ENCODE measurements at places on chromosomes 7 and 10.

GRCh38 chr10:55024713-55025112, 223.7 kb upstream of the PCDH15 start:
- no peak for DNase-seq

- DNase-seq = no peak
These were observed 294.2 kb downstream of the GRID1 start for GRCh38 chr10:86072413-86072812.

DNA sequence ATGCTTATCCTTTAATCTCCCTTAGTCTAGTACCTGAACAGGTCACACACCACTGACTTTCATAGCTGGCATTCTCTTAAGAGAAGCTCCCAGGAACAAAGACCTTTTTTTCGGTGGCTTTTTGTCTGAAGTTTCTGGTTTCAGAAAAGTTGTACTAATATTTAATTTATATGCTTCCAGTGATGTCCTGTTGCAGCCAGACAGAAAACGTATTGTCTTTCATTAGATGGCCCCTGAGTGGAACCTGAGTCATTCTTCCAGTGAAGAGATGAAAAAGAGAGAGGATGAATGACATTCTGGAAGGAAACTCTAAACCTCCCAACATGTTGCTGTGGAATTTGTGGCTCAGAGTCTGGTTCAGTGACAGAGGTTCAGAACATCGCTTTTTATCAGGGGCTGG, 274.8 kb upstream of the TAC1 start:
- no peak for DNase-seq

GRCh38 chr7:50349963-50350944, 45.7 kb downstream of the IKZF1 start:
- DNase-seq = peak; percentile 49

DNA sequence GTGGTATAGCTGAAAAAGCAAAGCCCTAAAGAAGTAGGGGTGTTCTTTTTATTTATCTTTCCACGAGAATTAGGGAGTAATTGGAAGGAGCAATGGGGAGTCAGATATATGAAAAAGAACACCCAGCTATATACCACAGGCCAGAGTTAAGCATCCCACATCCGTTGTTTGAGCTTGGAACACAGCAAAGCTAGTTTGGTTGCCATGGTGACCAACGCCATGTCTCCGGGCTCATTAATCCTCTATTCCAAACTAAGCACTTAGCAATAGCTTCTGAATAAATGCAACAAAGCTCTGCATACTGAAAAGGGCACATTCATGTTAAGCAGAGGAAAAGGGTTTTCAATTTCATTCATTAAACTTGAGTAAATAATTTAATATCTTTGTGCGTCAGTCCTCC, 23.5 kb downstream of the ASB4 start:
- no peak for DNase-seq

DNA sequence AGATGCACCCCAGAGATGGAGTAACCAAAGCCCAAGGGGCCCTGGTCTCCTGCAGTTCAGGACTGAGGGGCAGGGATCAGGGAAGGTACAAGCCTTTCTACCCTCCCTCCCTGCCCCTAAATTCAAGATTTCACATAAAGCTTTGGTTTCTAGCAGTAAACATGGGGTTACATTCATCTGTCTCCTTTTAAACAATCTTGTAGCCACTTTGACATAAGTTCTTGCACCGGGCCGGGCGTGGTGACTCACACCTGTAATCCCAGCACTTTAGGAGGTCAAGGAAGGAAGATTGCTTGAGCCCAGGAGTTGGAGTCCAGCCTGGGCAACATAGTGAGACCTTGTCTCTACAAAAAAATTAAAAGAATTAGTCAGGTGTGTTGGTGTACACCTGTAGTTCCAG, 4.0 kb upstream of the ACTR3C start:
- no peak for DNase-seq

- no peak for DNase-seq
These were observed 139.5 kb downstream of the PLCE1 start for GRCh38 chr10:94133239-94133638.

DNA sequence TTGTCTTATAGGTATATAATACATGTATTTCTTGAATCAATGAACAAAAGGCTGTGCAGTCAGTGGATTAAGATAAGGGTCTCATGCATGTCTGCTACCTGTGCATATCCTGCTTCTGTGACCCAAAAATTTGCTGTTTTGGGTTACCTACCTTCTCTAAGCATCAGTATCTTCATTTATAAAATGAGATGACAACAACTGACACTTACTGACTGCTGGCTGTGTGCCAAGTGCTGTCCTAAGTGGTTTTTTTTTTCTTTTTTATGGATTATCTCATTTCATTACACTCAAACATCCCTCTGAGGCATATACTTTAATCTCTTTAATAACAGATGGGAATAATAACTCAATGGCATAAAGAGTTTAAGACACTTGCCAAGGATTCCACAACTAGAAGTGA, 2.1 kb downstream of the PDK4 start:
- DNase-seq = no peak

- DNase-seq = no peak
These were observed 40.1 kb downstream of the IQUB start for GRCh38 chr7:123494193-123494796.

DNA sequence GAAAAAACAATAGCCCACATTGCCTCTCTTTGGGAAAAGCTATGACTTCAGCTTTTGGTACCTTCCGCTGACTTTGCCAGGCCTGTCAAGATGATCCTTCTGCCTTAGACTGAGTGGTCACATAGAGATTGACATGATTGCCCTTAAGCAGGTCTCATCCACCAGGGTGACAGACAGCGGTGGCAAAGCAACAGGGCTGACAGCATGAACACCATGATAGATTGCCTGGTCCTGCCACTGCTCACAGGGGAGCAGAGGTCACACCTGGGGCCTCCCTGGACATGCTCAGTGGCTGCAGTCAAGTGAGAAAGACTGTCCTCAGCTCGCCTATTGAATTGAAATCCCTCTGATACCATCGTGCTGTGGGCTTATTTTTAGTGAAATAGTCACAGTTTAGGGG, 1080.2 kb downstream of the KCNMA1 start:
- DNase-seq = no peak

- DNase-seq = no peak
These were observed 37.2 kb downstream of the KAT6B start for GRCh38 chr10:74863551-74863950.

DNA sequence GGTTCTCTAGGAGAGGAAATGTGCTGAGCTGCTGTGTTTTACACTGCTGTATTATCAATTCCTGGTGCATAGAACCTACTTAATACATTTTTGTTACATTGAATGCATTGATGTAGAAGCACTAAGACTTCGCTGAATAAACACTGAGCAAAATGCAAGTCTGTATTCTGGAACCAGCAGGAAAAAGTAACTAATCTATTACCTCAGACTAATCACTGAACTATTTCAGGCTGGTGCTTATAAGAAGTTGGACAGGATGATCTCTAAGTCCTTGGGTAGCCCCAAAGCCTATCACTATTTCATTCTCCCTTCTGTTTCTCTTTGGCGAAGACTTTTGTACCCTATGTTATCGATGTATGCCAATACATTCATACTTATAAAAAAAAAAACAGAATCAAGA, 87.2 kb upstream of the LRRTM3 start:
- no peak for DNase-seq

GRCh38 chr10:51700228-51700817, 928 bp upstream of the CSTF2T start:
- DNase-seq = no peak

DNA sequence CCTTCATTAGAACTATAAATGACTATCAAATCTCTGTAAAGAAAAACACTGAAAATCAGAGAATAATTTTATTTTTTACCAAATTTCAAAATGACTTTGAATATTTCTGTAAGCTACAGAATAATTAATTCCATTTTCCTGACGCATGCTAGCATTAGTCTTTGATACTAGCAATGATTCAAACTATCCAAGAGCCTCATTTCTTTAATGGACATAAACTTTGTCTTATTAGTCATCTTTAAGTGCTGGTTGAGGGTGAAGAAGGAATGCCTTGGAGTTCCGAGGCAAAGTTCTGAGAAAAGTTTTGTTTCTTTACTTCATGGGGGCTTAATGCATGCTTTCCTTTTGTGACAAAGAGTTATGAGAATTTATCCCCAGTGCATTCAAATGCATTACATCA, 137.3 kb downstream of the AGMO start:
- DNase-seq = no peak

DNA sequence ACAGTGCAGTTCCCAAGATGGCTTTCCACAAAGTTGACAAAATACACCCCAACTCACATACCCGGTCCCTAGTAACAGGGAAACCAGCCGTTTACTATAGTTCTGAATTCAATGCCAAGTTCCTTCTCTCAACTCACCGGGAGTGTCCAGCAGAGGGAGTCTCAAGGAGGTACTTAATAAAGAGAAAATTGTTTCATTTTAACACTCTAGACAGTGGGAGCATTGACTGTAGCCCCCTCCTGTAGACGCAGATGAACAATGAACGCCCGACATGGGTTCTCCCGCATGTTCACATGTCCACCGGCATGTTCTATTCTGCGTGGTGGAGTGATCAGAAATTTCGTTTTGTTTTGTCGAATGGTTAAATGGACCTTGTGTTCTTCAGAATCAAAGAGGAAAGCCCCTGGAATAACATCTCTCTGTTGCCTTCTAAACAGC, 1.9 kb downstream of the HIPK2 start:
- peak; percentile 27 for DNase-seq

GRCh38 chr7:78073609-78074382, 275.2 kb downstream of the PHTF2 start:
- DNase-seq = no peak

- no peak for DNase-seq
These were observed 139.9 kb downstream of the CCDC71L start for GRCh38 chr7:106520962-106521514.

- DNase-seq = no peak
These were observed 324.8 kb upstream of the PHYHIPL start for GRCh38 chr10:58851606-58852005.

DNA sequence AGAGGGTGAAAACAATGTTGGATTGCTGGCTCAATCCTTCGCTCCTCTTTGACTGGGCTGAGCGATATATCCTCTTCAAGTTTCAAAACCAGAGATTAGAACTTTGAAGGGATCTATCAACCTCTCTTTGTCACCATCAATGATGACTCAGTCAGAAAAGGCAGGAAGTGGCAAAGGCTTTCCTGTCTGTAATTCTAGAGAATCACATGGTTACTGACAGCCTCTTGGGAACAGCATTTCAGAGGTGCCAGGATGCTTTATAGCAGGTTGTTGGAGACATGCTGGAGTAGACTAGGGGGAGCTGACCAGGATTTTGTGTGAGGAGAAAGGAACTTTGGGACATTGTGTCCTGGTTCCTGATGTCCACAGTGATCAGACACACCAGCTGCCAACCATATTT, 81.3 kb downstream of the PRKCQ start:
- peak; percentile 32 for DNase-seq

- DNase-seq = no peak
These were observed 50.6 kb downstream of the CHST15 start for GRCh38 chr10:124042656-124043309.

- no peak for DNase-seq
These were observed 7.2 kb downstream of the NEUROD6 start for GRCh38 chr7:31333291-31333690.

DNA sequence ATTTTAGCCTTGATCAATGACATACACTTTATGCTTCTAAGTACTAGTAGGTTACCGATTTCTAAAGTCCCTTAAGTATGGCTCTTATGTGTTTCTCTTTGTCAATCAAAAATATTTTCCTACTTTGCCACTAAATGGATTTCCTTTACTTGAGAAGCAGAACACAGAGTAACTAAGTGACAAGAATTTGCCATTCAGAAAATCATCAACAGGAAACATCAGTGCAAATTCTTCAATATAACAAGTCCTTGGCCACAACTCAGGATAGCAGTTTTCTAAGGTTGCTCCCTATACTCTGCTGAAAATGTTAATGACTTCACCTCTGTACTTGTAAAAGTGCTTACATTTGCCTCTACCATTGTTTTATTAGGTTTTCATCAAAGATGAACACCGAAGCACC, 239.6 kb upstream of the SLC26A5 start:
- no peak for DNase-seq
